ENCODE measurements at places on chromosomes 5 and 9.

DNA sequence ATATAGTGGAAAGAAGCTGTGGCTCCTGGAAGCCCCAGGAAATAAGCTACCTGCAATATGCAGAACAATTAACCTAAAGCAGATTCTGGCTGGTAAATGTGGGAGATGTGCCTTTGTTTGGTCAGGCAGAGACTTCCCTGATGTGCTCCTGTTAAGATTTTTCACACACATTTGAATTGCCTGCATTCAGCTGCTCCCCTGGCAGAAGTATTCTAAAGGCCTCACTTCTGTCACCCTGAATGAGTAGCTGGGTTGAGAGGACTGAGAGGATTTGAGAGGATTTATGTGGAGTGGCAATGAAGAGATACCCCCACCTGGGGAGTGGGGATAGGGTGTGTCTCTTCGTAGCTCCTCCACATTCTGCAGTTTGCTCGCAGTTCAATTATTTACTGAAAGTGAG, 130.5 kb downstream of the ST8SIA4 start:
- no peak for DNase-seq

- DNase-seq, result no peak
Measured at GRCh38 chr9:85575868-85576267, 165.9 kb downstream of the AGTPBP1 start.

DNA sequence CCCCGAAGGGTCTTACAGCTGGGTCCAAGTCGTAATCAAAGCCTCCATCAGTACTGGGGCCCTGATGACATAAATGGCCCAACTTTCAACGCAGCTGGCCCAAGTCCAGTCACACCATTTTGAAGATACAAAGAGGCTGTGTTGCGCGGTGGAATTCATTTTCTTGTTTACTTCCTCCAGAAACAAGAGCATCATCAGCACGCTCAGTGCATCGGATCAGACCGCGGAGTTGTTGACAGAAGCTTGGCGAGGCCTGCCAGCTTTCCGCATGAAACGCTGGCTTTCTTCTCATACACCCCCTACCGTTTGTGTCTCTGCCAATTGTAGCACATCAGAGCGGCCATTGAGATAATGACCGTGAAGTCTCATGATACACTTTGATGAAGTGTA, 101.7 kb upstream of the SPATA31D4 start:
- DNase-seq, result peak; percentile 90

DNA sequence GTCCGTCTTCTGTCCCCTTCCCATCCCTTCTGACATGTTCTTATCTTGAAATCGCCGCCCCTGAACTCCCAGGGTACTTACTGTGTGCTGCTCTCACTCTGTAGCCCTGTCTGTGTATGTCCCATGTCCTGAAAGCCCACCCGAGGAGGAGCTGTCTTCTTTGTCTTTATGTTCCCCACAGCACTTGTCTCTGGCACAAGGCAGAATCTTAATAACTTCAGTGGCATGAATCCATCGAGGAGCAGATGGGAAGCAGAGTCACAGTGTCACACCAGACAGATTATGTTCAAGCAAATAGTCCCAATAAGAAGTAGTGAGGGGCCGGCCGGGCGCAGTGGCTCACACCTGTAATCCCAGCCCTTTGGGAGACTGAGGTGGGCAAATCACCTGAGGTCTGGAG, 29.7 kb upstream of the LTC4S start:
- DNase-seq, result no peak

GRCh38 chr5:89302102-89302891, 419.3 kb upstream of the MEF2C start:
- DNase-seq, result no peak

DNA sequence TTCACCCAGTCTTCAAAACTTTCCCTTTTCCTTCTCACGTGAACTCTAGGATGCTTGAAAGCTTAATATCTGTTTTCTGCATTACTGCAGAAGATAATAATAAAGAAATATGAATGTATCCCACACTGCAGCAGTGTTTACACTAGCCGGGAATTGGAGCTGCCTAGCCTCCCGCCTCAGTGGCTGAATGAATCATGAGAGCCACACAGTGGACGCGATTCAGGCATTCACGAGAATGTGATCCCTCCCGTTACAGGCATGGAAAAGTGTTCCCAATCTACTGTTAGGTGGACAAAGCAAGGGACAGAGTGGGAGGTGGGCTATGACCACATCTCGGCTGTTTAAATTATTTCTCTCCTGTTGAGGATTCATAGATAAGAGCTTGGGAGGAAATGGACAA, 69.4 kb upstream of the CTSL start:
- DNase-seq, result no peak

GRCh38 chr5:143605403-143606005, 202.0 kb upstream of the NR3C1 start:
- DNase-seq, result no peak

DNA sequence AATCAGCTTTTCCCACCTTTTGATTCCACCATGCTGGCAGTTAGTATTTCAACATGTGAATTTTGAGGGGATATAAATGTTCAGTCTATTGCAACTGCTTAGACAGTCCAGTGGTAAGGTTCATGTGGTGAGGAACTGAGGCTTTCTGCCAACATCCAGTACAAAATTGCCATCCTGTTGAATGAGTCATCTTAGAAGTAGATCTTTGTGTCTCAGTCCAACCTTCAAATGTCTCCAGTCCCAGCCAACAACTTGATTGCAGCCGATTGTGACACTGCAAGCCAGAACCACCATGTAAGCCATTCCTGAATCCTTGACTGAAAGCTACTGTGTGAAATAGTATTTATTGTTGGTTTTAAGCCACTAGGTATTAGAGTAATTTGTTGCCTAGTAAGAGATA, 331.5 kb upstream of the GRIN3A start:
- no peak for DNase-seq

DNA sequence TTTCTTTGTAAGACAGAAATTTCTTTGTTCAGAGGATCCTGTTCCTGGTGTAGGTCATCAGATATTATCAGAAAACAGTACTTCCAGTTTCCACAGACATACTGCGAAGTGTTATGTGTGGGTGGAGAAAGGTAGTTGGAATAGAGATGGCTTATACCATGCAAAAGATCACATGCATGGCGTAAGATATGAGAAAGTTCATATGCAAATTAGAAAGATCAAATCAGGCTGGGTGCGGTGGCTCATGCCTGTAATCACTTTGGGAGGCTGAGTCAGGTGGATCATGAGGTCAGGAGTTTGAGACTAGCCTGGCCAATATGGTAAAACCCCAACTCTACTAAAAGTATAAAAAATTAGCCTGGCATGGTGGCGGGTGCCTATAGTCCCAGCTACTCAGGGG, 65.2 kb upstream of the GLIS3 start:
- DNase-seq, result no peak

GRCh38 chr5:125011014-125011413, 264.6 kb upstream of the ZNF608 start:
- no peak for DNase-seq

DNA sequence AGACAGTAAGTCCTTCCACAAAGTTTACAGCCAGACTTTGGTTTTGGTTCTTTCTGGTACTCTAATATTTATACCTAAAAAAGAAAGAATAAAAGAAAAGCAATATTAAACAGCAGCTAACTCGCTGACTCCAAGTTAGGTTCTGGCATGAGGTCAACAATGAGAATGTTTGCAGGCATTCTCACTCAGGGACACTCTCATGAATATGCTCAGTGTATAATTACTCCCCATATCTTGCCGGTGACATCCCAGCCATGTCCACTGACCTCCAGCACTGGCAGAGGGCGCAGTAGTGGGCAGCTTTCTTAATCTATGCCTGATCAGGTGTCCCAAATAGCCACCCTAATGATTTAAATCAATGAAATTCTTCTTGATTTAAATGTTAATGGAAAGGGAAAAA, 151.5 kb downstream of the BNC2 start:
- no peak for DNase-seq

DNA sequence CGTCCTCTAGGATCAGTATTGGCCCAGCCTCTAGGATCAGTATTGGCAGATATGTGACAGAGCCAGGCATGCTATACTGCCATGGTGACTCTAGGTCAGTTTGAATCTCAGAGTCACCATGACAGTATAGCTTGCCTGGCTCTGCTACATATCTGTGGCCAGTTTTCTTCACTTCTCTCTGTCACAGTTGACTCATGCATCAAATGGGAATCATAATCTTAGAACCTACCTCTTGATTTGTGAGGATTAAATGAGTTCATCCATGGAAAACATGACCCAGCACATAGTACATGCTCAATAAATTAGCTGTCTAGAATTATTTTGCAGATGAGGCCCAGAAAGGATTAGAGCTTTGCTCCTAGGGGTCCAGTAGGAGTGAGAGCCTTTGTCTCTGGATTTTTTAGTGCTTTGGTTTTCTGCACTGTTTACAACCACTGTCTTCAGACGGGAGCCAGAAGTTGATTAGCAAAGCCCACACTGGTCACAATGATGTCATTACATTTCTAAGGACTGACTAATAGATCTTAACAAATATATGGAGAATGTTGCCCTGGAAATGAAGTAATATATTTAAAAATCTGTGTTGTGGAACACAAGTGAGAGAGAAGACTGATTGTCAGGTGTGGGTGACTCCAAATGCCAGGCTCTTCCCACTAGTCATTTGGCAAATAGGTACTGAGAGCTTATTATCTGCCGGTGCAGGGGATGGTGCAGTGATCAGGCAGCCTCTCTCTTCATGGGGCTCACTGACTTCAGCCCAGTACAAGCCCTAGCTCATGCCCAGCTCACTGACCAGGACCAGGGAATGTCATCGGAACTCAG, 76.0 kb downstream of the COL15A1 start:
- no peak for DNase-seq
